Natural killer cell treated with Interleukin-12 subunit alpha and Interleukin-12 subunit beta and Interleukin-15 and Interleukin-18, amount 100 ng/mL, for 72 hours (primary cell): ENCODE measurements at places on chromosomes 12 and 14. TPM values are rescaled to one million over a fixed set of nuclear protein-coding genes. Genes with fewer than 3 reads are reported as not detected.

Gene RPL10L
- not detected for total RNA-seq

Gene GPR84
- total RNA-seq: 91.5 TPM

Gene TMEM132D
- not detected for total RNA-seq

Gene SLC7A8
- 3.5 TPM for total RNA-seq

Gene PLEKHG3
- 17.1 TPM for total RNA-seq

Gene IL31
- total RNA-seq: not detected

Gene HSPB8
- not detected for total RNA-seq

Gene TIGAR
- 10.2 TPM for total RNA-seq

Gene CCDC60
- total RNA-seq: not detected

Gene CLMN
- total RNA-seq: 3.5 TPM

Gene MIPOL1
- total RNA-seq: not detected

Gene SYNDIG1L
- total RNA-seq: not detected

Gene RNASE3
- total RNA-seq: not detected

Gene DDX51
- 29.5 TPM for total RNA-seq

Gene GPX2
- total RNA-seq: not detected

Gene LMNTD1
- not detected for total RNA-seq

Gene TMEM30B
- 0.81 TPM for total RNA-seq

Gene KRT2
- not detected for total RNA-seq

Gene SLC10A1
- total RNA-seq: not detected

Gene KLRC4
- 17.8 TPM for total RNA-seq

Gene STYK1
- total RNA-seq: 10.7 TPM

Gene OTOGL
- not detected for total RNA-seq

Gene SPTB
- 0.14 TPM for total RNA-seq

Gene COL2A1
- total RNA-seq: not detected

Gene TGM1
- 8.7 TPM for total RNA-seq

Gene NGDN
- 65.7 TPM for total RNA-seq

Gene B3GNT4
- total RNA-seq: not detected

Gene KRT3
- not detected for total RNA-seq

Gene AMN1
- total RNA-seq: 3.6 TPM

Gene SERPINA1
- 0.38 TPM for total RNA-seq

Gene PTGER2
- 94.5 TPM for total RNA-seq

Gene ANO4
- not detected for total RNA-seq

Gene DLGAP5
- total RNA-seq: 60.6 TPM

Gene SYNE3
- 62.4 TPM for total RNA-seq

Gene GPR137C
- total RNA-seq: 0.38 TPM

Gene HOXC4
- total RNA-seq: 1.3 TPM
